HEK293T (cell line): ENCODE measurements at places on chromosomes 5 and 9.

DNA sequence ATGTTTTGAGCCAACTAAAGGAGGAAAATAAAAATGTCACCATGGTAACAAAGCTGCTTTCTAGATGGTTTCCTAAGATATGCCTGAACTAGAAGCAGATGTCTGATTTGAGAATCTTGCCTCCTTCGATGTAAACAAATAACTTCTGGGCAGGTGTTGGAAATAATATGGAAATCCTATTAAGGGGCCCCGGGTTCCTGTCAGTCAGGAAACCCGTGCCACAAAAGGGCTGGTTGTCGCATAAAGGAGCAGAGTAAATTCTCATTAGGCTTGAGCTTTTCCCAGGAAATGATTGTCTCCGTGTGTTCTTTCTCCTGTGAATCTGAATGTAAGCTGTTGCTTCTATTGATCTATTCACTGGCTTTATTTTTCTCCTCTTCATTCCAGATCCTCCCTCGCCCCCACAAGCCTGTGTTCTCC, 90.8 kb downstream of the TLE4 start:
- no peak for DNase-seq

DNA sequence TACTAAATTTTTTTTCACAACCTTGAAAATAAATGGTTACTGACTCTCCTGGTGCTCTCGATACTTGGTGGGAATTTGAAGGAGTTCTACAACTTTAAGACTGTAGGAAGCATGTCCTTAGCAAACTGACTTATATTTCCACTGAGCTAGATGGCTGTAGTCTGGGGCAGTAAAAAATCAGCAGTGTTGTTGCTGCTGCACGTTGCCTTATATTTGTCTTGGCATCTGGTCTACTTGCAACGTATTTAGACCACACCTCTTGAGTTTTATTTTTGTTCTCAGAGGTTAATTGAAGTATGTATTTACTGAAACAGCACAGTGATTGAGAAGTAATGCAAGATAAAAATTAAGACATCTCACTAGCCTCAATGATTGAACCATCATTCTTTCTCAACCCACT, 76.3 kb downstream of the ERMP1 start:
- no peak for DNase-seq

DNA sequence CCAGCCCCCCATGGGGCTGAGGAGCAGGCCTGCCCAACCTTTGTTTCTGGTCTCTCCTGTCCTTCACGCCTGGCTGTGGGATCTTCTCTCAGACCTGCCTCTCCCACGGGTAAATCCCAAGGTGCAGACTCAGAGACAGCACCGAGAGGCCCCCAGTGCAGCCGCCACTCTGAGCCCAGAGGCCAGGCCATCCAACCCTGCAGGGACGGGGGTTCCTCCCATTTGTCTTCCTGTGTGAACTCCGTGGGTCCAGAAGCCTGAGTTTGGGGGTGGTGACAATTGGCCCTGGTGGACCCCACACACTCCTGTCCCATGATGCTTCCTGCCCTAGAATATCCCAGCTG, 123.4 kb downstream of the ADAMTS2 start:
- no peak for DNase-seq

- no peak for DNase-seq
Measured at GRCh38 chr9:13491493-13492424, 212.3 kb upstream of the MPDZ start.

GRCh38 chr9:8252445-8252844, 452.9 kb upstream of the DMAC1 start:
- no peak for DNase-seq

DNA sequence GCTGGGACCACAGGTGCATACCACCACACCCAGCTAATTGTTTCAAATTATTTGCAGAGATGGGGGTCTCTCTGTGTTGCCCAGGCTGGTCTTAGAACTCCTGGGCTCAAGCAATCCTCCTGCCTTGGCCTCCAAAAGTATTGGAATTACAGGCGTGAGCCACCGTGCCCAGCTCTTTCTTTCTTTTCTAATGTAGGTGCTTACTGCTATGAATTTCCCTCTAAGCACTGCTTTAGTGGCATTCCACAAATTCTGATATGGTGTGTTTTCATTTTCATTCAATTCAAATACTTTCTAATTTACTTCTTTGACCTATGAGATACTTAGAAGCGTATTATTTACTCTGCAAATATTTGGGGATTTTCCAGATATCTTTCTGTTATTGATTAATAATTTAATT, 14.9 kb downstream of the HMGXB3 start:
- no peak for DNase-seq
